Activated CD8-positive, alpha-beta T cell treated with anti-CD3 and anti-CD28 coated beads, Interleukin-2, amount 10 ng/mL, durations not matched to agents 7 days and 5 days (primary cell): ENCODE measurements at places on chromosomes 5 and 9. TPM values are rescaled to one million over a fixed set of nuclear protein-coding genes. Genes with fewer than 3 reads are reported as not detected.

- DNase-seq = no peak
Observed at GRCh38 chr9:109453210-109453842, 44.8 kb downstream of the PTPN3 start.

- DNase-seq = no peak
Observed at GRCh38 chr9:32590898-32591297, 17.9 kb upstream of the NDUFB6 start.

DNA sequence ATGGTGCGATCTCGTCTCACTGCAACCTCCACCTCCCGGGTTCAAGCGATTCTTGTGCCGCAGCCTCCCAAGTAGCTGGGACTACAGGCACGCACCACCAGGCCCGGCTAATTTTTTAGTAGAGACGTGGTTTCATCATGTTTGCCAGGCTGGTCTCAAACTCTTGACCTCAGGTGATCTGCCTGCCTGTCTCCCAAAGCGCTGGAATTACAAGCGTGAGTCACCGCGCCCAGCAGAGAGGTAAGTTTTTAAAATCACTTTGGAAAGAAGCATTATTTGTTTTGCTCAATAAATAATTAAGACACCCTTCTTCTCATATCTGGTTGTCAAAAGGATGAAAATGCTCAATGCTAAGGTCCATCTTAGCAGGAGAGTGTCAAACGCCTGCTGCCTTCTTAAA lies 48.5 kb upstream of the STXBP1 start:
- no peak for DNase-seq

- DNase-seq = no peak
Observed at GRCh38 chr5:178740921-178741320, 10.5 kb upstream of the ZNF354A start.

DNA sequence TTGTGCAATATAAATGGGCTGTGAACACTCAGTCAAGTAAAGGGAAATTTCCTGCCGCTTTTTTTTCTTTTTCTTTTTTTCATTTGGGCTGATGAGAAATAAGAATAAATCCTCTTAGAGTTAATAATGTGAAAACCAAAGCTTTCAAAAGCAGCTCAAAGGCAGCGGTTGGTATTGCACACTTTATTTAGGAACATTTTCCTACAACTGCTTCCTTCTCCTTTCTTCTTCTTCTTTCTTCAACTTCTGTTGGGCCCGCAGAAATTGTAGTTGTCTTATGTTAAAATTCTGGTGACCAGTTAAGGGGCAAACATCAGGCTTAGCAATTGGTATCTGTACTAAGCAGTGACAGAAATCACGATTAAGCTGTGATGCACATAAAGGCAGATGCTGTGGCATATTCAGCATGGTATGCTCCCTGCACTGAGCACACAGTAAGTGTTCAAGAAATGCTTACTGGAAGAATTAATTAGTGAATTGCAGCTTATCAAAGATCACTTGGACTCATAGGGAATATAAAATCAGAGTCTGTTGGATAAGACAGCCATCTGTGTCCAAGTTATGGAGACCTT lies 85.4 kb downstream of the ANKRD55 start:
- no peak for DNase-seq

DNA sequence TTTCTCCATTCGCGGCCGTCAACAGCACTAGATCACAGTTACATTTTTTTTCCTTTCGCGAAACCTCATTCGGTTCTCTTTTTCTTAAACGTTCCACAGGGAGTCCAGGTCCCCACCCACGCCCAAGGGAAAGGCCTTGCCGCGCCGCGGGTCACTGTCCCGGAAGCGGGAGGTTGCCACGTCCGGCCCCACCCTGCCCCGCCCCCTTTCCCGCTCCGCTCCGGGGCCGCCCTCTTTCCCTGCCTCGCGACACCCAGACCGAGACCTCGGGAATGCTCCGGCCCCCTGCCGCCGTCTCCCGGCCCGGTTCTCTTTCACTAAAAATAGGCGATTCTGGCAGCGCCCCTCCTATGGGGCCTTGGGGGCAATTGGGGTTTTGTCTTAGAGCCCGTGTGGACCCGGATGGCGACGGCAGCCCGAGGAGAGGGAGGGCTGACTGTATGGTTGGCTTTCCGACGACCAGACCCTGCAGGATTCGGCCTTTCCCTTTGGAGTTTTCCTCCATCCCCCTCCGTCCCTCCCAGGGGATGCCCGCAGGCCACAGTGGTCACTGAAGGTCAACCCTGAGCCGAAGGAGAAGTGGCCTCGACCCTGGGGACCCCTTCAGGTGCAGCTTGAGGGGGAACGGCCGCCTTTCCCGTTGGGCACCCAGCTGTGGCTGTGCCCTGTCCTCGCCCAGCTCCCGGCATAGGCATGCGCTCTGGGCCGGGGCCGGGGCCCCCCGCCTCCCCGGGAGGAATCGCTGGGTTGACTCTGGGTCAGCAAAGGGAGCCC lies 2.8 kb upstream of the RACK1 start:
- DNase-seq = peak; percentile 83

- no peak for DNase-seq
Observed at GRCh38 chr9:33177086-33177485, 9.9 kb upstream of the B4GALT1 start.

DNA sequence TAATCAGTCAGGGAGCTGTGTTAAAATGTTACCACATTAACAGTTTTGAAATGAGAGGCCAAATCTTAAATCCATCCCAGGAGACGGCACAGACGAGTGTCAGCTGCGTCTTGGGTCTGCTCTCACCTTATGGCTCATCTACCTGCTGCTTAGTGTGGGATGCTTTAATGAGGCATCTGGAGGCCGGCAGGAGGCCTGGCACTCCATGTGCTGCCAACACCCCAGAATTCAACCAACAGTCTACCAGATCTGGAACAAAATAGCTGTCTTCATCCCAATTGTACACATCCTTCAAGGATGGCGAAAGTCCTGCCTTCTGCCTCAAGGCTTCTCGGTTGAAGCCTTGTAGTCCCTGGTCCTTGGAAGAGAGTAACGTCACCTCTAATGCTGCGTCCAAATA lies 12.0 kb downstream of the PRKACG start:
- no peak for DNase-seq

- no peak for DNase-seq
Observed at GRCh38 chr5:9444346-9444745, 101.5 kb downstream of the SEMA5A start.

DNA sequence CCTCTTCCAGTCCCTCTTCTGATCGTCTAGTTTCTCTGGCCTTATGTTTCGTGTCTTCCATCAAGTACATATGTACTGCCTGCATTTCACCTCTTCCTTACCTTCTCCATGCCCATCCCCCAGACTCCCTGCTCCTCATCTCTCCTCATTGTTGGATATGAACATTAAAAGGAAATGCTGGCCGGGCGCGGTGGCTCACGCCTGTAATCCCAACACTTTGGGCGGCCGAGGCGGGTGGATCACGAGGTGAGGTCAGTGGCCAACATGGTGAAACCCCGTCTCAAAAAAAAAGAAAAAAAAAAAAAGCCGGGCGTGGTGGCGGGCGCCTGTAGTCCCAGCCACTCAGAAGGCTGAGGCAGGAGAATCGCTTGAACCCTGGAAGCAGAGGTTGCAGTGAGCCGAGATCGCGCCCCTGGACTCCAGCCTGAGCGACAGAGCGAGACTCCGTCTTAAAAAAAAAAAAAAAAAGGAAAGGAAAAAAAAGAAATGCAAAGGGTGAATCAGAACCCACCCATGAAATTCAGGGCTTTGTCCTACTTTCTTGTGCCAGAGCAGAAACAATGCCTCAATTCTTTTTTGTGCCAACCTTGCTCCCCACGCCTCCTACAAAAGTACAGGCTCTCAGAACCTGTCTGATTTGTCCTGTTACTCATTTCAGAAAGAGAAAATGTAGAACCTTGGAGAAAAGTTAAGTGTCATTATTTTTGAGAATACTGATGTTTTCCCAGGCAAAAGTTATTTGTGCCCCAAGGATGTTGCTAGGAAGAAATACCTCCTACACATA lies 1.5 kb upstream of the ZFR start:
- no peak for DNase-seq

GRCh38 chr5:158492841-158493242 lies 606.9 kb downstream of the EBF1 start:
- no peak for DNase-seq

DNA sequence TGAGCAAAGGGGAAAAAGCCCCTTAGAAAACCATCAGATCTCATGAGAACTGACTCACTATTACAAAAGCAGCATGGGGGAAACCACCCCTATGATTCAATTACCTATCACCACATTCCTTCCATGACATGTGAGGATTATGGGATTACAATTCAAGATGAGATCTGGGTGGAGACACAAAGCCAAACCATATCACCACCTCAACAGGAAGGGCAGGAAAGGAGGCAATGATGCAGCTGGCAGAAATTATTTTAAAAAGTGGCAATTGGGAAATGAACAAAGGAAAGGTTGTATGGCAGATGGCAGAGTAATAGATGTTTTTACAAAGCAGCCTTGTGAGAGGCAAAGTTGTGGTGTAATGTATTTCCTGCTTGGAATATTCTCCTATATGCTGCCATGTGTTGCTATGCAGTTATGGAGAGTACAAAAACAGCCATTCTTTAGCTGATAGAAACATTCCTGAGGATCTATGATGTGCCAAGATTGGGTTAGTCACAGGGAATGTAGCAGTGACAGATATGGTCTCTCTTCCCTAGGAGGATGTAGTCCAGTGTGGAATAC lies 138.8 kb downstream of the SMC2 start:
- no peak for DNase-seq

GRCh38 chr9:106927916-106928315 lies 65.0 kb downstream of the ZNF462 start:
- no peak for DNase-seq

DNA sequence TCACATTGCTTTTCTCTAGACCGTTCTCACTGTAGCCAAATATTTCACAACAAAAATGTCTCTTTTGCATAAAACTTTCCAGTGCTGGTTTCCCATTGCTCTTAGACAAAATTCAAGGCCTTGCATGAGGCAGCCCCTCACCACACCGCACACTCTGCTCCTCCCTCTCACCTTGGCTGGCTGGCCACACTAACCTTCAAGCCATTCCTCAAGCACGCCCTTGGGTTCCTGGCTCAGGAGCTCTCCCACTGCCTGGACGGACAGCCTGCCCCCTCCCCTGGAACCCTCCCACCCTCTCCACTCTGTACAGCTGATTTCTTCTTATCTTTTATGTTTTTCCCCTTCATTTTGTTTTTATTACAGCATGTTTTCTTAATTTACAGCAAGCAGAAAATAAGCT lies 83.2 kb downstream of the PDZD2 start:
- no peak for DNase-seq

DNA sequence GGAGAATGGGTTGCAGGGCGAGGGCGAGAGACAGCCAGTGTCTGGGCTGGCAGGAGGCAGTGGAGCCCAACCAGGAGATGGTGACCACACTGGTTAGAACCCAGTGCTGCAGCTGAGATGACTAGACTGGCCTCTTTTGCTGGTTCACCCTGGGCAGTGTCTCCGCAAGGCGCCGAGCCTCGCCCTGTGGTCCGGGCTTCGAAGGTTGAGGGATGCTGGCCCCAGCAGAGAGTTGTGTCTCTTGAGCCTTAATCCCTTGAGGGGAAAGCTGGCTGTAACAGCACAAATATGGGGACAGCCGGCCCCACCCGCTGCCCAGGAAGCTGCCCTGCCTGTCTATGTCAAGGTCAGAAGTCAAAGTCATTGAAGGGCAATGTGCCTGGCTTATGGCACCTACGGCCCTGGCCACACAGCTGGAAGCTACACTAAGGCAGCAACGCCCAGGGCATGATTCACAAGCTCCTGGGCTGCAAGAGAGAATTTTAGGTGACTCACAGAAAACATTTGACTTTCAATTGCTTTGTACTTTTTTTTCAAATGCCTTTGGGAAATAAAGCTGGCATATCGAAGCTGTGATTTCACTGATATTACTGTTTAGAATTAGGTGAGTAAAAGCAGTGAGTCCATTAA lies 33.3 kb downstream of the NKX2-5 start:
- DNase-seq = no peak

- peak; percentile 62 for DNase-seq
Observed at GRCh38 chr5:59367791-59368394, 525.6 kb downstream of the PDE4D start.

DNA sequence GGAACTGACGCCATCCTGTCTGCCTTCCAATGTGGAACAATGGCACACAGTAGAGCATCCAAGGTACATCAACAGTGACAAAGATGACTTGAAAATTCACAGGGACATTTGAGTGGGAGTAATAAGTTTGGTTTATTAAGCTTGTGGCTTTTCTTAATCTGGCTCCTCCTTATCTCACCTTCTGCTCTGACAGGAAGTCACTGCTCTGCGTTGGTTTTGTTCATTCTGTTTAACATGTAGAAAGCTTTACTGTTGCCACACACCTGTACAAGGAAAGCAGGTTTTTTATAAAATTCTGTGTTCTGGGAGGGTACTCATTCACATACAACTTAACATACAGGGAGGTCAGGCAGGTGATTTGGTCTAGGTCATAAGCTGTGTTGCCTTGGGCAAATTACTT lies 1.6 kb upstream of the GZMK start:
- no peak for DNase-seq

DNA sequence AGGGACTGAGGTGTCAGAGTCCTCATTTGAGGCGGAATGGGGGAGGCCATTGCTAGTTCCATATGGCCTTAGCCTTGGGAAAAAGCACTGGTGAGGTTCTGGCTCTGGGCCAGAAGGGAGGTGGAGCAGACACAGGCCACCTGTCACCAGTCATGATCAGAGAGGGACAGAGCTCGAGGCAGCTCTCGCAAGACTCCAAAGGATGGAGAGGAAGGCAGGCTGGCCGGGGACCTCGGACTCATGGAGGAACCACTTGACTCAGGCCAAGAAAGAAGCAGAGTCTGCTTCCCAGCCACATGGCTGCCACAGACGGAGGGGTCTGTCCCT lies 29.2 kb upstream of the NSMF start:
- no peak for DNase-seq

GRCh38 chr5:103962023-103962422 lies 399.4 kb upstream of the NUDT12 start:
- no peak for DNase-seq

Gene CDC14B
- total RNA-seq = 0.23 TPM

Gene LTC4S
- 3.8 TPM for total RNA-seq

Gene CTNND2
- total RNA-seq = not detected

Gene FAM169A
- total RNA-seq = 5.6 TPM

Gene SOX30
- 0.10 TPM for total RNA-seq

Gene PIP5K1B
- 0.13 TPM for total RNA-seq

Gene FGF18
- total RNA-seq = not detected

Gene CDH9
- total RNA-seq = not detected

Gene PCDHB4
- total RNA-seq = not detected

Gene TDRD7
- total RNA-seq = 9.3 TPM

Gene SHOC1
- total RNA-seq = not detected

Gene SLC25A48
- not detected for total RNA-seq

Gene PCDHGA8
- not detected for total RNA-seq

Gene PCDHB5
- total RNA-seq = not detected

Gene CLK4
- total RNA-seq = 25.5 TPM

Gene TMEM38B
- 7.5 TPM for total RNA-seq

Gene PCSK1
- total RNA-seq = not detected

Gene ZNF483
- 2.2 TPM for total RNA-seq

Gene TMC1
- total RNA-seq = not detected
